ENCODE measurements at places on chromosomes 5 and 9.

DNA sequence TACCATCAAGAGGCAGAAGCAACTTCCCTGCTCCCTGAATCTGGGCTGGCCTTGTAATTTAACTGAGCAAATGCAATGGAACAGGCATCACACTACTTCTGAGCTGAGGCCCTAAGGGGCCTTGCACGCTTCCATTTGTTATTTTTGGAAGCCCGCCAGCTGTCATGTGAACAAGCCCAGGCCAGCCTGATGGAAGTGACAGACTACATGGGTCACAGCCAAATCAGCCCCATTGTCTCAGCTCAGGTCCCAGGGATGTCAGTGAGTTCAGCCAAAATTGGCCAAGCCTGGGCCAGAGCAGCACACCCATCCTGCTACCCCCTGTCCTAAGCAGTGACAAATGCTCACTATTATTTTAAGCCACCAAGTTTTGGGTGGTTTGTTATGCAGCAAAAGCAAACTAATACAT lies 72.8 kb downstream of the PRRT1B start:
- H3K36me3 ChIP-seq = peaks cover 25% of the 10 kb centered on the region
- no peak overlapping the region for H3K27ac ChIP-seq
- H3K4me3 ChIP-seq = no peak overlapping the region
- no peaks in the 10 kb centered on the region for H3K27me3 ChIP-seq

- H3K4me3 ChIP-seq = no peak overlapping the region
- DNase-seq = no peak
- no peak overlapping the region for H3K27ac ChIP-seq
- H3K4me1 ChIP-seq = no peaks in the 10 kb centered on the region
- H3K27me3 ChIP-seq = no peaks in the 10 kb centered on the region
- no peaks in the 10 kb centered on the region for H3K36me3 ChIP-seq
Observed at GRCh38 chr5:78279194-78279593, 15.3 kb downstream of the AP3B1 start.

- no peaks in the 10 kb centered on the region for H3K4me1 ChIP-seq
- no peaks in the 10 kb centered on the region for H3K27me3 ChIP-seq
- no peak for DNase-seq
- H3K36me3 ChIP-seq = no peaks in the 10 kb centered on the region
- H3K4me3 ChIP-seq = no peak overlapping the region
- H3K27ac ChIP-seq = no peak overlapping the region
Observed at GRCh38 chr5:102218159-102218558, 77.9 kb downstream of the SLCO4C1 start.

DNA sequence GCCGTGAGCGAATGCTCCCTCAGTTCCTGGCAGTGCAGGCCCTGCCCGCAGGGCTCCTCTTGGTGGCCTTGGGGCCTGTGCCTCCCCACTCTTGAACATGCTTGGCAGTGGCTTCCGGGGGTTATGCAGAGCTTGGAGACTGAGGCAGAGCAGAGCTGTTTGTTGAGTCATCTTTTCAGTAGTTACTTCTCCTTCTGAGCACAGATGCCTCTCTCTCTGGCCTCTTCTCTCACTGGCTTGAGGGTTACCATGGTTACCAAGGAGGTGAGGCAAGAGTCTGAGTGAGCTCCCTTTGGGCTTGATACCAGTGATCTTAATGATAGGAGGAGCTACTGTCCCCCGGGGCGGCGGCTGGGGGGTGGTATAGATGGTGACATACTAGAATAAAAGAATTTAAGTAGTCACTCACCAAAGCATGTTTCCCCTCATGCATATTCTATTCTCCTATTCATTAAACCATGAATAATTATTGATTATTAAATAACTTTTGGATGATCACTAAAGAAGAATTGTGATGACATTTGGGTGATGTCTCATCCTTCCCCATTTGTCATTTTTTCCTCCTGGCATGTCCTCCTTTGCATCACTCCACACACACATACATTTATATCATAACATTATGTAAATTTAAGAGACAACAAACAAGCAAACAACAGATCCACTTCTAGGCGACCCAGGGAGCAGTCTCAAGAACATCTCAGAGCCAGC lies 111.1 kb downstream of the ARHGAP26 start:
- H3K36me3 ChIP-seq = no peaks in the 10 kb centered on the region
- no peaks in the 10 kb centered on the region for H3K27me3 ChIP-seq
- peaks cover 4% of the 10 kb centered on the region for H3K4me1 ChIP-seq

DNA sequence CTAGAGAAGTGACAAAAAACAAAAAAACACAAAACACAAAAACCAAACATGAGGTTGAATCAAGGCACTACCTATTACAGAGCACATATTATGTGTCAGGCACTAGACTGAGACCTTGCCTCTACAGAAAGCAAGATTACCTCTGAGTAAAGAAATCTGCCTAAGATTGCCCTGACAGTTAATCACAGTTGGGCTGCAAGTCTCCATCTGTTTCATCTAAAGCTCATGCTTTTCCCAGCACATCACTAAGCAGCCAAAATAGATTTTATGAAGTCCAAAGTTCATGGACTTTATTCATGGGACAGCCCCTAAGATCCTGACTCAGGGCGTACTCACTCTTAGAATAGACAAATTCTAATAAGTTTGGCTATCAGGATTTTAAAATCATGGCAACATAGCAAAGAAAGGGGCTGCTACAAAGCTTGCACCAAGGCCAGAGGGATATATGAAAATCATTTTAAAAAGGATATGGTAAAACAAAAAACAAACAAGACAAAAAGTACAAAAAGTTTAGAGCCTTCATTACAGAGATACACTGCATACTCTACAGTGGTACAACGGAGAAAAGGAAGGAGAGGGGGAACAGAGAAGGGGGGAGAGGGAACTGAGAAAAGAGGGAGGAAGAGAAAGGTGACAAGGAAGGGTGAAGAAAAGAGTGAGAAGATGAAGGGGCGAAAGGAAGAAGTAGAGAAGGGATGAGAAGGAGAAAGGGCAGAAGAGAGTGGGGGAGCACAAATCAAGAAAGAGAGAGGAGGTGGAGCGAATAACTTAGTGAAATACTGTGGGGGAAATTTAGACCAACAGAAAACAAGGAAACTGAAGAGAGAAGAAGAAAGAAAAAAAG lies 58.2 kb downstream of the RICTOR start:
- no peak overlapping the region for H3K27ac ChIP-seq
- H3K36me3 ChIP-seq = peaks cover 2% of the 10 kb centered on the region
- no peak for DNase-seq
- peaks cover 3% of the 10 kb centered on the region for H3K4me1 ChIP-seq
- H3K27me3 ChIP-seq = no peaks in the 10 kb centered on the region
- H3K4me3 ChIP-seq = no peak overlapping the region

- no peak for DNase-seq
- no peaks in the 10 kb centered on the region for H3K27me3 ChIP-seq
- H3K4me1 ChIP-seq = no peaks in the 10 kb centered on the region
- no peak overlapping the region for H3K27ac ChIP-seq
Observed at GRCh38 chr5:73540192-73540591, 25.2 kb downstream of the ANKRA2 start.

Measured in kidney (tissue), 22 donors.